SK-N-SH (cell line): ENCODE measurements at places on chromosomes 13 and 19.

DNA sequence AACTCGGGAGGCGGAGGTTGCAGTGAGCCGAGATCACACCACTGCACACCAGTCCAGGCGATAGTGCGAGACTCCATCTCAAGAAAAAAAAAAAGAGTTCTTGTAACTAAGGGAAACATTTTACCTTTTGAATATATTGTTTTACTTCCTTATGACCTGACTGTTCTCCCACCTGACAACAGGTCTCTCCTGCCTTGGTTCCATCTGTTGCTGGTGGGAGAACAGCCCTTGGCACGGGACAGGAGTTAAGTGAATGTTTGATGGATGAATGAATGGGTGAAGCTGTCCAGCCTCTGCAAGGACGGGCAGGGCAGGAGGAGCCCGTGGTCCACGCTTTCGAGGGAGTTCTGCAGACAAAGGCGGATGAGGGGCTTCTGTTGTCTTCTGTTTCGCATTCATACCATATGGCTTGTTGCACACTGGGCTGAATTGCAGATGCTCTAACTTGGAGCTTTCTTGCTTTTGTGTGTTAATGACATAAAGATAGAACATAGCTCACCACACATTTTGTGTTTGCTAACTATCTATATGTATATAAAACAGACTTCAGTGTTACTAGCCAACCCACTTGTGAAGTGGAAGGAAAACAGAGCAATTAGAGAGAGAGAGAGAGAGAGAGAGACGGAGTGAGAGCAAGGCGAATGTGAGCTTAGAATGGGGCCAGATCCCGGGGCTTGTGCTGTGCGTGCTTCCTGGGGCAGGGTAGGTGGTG is 16.2 kb upstream of the CCNE1 start:
- DNase-seq, result no peak

DNA sequence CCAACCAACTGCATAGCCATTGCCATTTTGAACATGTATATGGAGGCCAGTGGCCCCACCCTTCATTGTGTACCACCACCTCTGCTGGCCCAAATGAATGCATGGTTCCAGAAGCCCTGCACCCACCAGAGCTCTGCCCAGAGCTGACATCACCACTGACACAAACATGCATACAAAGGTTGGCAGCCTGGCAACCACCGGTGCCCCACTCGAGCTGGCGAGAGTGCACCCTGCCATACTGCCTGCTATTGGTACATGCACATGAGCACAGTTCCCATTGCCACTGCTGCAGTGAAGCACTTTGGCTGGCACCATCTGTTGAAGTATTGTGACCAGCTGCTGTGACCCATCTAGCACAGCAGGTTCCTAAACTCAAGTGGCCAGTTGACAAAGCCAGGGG is 1564.9 kb downstream of the OLFM4 start:
- DNase-seq, result no peak

GRCh38 chr19:28522545-28522922 is 690.4 kb downstream of the UQCRFS1 start:
- DNase-seq, result no peak

GRCh38 chr13:60924856-60925255 is 490.8 kb downstream of the PCDH20 start:
- no peak for DNase-seq

DNA sequence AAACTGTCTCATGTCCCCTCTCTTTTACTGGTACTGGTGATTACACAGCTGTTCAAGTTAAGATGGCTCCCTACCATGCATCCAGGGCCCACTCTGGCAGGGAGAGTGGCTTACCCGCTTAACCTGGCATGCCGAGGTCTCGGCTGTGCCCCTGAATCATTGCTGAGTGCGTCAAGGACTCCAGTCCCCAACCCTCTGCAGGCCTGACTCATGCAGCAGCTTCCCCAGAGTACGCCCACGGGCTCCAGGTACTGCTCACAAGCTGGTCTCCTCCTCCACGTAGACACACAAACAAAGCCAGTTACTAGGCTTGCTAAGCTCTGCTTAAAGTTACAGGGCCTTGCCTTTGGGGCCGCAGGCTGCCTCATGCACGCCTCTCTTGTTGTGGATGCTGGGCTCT is 447.4 kb downstream of the COG6 start:
- no peak for DNase-seq

- no peak for DNase-seq
Measured at GRCh38 chr13:28529836-28530235, 34.9 kb upstream of the FLT1 start.

- no peak for DNase-seq
Measured at GRCh38 chr13:98216711-98217285, 39.7 kb upstream of the RNF113B start.

GRCh38 chr13:60347690-60348089 is 49.3 kb upstream of the TDRD3 start:
- peak; percentile 24 for DNase-seq

GRCh38 chr13:102399791-102400674 is 1.8 kb downstream of the FGF14 start:
- DNase-seq, result peak; percentile 78

- DNase-seq, result no peak
Measured at GRCh38 chr13:42239161-42239560, 32.8 kb upstream of the AKAP11 start.

DNA sequence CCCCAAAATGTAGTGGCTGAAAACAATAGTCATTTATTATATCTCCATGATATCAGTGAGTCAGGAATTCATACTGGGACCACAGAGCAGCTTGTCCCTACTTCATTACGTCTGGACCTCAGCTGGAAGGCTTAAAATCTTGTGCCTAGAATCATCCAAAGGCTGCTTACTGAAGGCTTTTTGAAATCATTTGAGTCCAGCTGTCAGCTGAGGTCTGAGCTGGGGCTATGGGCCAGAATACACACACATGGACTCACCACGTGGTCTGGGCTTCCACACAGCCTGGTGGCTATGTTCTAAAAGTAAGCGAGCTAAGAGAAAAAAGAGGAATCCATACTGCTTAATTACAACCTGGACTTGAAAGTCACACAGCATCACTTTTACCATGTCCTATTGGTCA is 209.2 kb downstream of the KCTD12 start:
- DNase-seq, result no peak

DNA sequence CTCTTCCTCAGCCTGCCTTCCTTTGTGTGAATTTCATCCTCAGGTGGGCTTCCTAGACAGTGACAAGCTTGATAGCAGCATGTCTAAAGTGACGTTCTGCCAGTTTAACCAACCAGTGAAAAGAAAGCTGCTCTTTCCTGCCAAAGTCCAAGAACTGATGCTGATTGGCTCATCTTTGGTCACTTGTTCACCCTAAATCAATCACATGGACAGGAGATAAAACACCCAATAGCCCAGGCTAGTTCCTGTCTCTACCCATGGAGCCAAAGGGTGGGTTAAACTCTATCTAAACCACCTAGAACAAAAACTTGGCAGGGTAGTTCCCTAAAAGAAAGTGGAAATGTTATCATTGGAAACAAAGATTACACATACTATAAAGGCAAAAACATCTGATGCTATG is 50.8 kb downstream of the GPALPP1 start:
- DNase-seq, result no peak

GRCh38 chr19:29927944-29928625 is 14.0 kb upstream of the URI1 start:
- no peak for DNase-seq

DNA sequence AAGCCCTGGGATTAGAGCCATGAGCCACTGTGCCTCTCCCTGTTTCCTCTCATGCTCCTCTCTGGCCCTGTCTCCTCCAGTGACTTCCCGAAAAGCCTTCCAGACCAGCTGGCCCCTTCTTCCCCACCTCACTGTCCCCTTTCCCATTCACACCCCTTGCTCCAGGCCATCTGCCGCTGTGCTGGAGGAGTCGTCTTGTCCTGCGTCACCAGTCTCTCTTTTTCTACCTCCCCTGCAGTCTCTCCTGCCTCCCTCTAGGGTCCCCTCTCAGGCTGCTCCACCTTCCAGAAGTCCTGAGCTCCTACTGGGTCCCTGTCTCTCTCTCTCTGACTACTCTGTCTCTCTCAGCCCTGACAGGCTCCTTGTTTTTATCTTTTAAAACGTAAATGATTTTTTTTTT is 5.3 kb upstream of the FFAR1 start:
- no peak for DNase-seq

DNA sequence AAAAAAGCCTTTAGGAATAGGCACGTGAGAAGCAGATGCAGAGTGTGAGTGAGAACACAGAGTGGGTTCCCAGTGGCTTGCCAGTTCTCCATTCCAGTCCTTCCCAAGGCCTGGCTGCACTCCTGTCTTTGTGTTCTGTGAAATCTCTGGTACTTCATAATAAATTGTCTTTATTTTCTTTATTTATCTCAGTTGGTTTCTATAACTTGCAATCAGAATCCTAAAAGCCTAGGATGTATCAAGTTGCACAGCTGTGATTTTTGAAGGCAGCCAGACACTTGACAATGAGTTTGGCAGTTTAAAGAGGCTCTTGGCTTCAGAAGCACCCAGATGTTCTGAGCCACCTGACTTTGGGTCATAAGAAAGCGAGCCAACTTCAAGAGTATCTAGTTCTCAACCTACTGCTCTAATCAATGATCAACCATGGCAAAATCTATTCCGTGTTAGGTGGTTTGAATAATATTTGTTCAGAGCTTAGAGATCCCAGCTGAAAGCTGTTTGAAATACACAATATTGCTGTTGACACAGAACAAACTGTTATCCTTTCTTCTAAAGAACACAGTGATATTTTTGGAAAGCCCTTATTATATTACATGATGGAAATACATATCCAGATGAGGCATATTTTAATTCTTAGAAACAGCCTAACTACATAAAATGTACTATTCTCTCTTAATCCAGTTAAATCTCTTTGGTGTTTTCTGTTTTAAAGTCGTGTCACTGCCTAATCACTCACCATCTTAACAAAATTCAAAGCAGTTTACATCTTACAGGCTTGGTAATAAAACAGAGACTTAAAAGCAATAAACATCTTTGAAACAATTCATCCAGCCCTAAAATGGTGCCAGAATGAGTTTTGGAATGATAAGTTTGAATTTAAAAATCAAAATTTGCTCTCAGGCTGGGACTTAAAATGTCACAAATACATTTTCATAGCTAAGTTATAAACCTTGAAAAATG is 483.0 kb upstream of the NBEA start:
- no peak for DNase-seq

DNA sequence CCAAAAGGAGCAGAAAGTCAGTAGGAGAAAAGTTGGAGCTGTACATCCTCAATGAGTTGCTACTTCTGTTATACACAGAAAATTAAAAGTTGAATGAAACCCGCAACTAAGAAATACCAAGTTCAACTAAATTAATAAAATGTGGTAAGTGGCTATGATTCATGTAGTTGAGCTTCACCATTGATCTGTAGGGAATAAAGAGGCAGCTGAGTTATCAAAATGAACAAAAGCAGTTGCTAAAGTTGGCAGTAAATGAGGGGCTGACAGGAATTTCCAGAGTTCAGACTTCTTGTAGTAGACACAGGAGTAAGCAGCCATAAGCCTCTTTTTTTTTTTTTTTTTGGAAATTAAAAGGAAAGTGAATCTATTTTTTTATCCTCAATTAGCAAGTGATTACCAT is 234.6 kb downstream of the POSTN start:
- DNase-seq, result no peak

- DNase-seq, result no peak
Measured at GRCh38 chr13:94327318-94327717, 152.2 kb downstream of the DCT start.

DNA sequence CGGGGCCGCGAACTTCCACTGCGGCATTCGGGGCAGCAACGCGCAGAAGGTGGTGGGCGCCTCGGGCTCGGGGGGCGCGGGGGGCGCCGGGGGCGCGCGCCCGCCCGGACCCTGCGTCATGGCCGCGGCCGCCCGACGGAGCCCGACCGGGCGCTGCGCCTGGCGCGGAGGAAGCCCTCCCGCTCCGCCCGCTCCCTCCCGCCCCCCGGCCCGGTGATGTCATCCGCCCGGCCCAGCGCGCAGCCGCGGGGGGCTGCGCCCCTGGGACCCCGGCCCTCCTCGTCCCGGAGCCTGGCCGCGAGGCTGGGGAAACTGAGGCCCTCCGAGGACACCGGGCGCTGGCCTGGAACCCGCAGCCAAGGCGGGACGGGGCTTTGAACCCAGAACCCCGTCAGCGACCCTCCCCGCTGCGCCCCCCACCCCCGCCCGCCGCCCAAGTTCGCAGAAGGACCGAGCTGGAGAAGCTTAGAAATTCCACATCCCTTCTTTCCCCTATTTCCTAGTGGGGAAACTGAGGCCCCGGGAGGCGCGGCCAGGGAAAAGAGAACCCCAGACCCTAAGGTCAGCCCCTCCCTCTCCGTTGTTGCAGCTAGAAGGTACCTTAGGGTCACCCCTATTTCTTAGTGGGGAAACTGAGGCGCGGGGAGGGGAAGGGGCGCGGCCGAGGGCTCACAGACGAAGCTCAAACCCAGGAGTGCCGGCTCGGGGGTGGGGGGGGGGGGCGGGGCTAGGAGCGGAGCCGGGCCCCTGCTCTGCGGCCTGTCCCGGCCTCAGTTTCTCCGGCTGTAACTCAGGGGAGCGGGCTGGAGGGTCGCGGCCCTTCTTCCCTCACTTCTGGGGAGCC is at the start of gene SHC2:
TSS of gene SHC2 (minus strand) at position 157 of the 844 bp plus-strand sequence. CDS start at position 120, 37 bp downstream.
- peak; percentile 91 for DNase-seq

GRCh38 chr19:53671663-53672062 is 39.9 kb downstream of the DPRX start:
- no peak for DNase-seq

DNA sequence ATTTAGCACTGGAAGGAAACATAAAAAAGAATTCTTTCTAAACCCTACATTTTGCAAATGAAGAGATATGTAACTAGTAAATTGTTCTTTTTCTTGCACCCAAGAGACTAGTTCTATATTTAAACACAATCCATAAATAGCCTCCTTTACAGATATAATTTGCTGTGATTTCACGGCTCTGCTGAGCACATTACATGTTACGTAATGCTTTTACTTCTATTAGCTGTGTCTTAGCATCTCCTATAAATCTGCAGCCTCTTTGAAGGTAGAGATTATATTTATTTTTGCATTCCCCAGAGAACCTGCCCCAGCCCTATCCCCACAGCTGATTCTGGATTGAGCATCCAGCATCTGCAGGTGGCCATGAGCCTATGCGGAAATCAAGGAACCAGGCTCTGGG is 32.2 kb downstream of the LACC1 start:
- DNase-seq, result no peak

GRCh38 chr19:42440357-42441048 is 2.2 kb downstream of the CXCL17 start:
- DNase-seq, result peak; percentile 59

DNA sequence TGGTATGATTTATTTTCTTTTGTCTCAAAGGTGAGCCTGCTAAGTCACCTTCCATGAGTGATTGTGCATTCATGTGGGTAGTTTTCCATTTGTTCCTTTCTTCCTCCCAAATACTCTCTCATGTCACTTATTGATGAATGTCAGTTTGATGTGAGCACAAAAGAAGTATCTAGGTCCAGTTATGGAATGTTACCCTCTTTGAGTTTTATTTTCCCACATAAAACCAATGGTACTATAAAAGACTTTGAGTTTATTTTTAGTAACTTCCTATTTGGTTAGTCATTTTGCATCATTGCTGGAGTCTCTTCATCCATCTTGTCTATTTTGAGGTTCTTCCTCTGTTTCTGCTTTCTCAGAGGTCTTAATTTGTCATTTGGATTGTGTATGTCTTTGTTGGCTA is 321.3 kb downstream of the GPC6 start:
- DNase-seq, result no peak

DNA sequence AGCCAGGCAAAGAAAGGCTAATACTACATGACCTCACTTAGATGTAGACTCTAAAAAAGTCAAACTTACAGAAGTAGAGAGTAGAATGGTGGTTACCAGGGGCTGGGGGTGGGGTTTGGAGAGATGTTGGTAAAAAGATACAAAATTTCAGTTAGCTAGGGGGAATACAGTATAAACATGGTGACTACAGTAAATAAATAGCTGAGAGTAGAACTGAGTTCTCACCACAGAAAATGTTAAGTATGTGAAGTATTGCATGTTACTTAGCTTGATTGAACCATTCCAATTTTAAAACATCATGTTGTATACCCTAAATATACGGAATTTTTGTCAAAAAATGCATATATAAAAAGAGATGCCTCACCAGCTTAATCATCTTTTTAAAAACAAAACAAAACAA is 67.5 kb upstream of the DOCK9 start:
- no peak for DNase-seq
